ENCODE measurements at places on chromosomes 1 and 21.

GRCh38 chr21:31753949-31754707 is 22.2 kb upstream of the SCAF4 start:
- DNase-seq: no peak

- DNase-seq: no peak
Measured at GRCh38 chr1:64983110-64983509, 16.8 kb upstream of the JAK1 start.

GRCh38 chr1:94886361-94886760 is 40.5 kb downstream of the CNN3 start:
- no peak for DNase-seq

GRCh38 chr21:38396325-38396724 is 102.0 kb downstream of the ERG start:
- DNase-seq: no peak

- no peak for DNase-seq
Measured at GRCh38 chr1:11521582-11522399, 42.8 kb downstream of the DISP3 start.

- no peak for DNase-seq
Measured at GRCh38 chr1:152505083-152505482, 5.5 kb upstream of the LCE5A start.

- DNase-seq: peak; percentile 62
Measured at GRCh38 chr1:54310439-54311328, 95.5 kb downstream of the SSBP3 start.

DNA sequence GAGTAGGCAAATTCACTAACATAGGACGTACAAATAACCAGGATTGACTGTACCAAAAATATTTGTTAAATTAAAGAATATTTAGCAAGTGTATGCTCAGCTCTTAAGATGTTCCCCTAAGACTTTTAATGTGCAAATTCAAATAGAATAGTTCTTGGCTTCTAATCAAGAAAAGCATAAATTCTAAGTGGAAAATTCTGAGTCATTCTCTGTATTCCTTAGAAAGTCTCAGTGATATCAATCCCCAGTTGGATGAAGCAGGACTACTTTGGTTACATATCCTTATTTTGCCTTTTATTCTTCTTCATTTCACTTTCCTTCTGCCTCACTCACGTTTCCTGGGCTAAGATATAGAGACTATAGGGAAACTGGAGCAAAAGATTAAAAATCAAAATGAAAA is 130.2 kb downstream of the IFI44 start:
- no peak for DNase-seq

GRCh38 chr1:67773462-67773861 is 59.8 kb downstream of the GNG12 start:
- no peak for DNase-seq

DNA sequence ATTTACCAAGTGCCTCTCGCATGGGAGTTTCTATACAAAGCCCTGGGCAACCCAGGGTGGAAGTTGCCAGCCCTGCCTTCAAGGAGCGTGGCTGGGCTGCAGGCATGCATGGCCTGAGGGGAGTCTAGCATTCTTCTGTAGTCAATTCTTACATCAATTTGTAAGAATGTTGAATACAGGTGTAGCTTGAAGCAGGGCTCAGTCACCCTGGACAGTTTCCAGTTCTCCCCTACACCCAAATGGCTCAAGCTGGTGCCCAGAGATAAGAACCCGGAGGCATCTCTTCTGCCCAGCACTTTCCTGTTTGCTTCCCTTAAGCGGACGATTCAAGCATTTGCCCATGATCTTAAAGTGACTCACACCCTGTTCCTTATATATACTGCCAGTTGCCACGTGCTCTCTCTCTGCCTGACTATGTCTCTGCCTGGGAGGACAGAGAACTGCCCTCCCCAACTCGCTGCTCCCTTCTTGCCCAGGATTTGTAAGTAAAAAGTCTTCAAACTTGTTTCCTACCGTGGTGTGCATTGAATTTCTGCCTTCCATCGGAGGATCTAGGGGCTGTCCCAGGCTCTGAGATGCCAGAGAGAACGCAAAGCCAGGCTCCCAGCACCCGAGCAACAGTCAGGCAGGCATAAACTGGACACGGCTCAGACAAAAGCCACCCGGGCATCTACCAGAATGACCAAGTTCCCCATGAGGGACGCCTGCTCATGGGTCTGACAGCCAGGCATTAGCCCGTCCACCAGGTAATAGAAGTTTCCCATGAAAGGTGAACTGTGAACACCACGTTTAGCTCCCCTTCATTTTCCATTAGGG is 50.9 kb upstream of the AJAP1 start:
- no peak for DNase-seq

- no peak for DNase-seq
Measured at GRCh38 chr1:93518516-93518915, 70.6 kb downstream of the FNBP1L start.

DNA sequence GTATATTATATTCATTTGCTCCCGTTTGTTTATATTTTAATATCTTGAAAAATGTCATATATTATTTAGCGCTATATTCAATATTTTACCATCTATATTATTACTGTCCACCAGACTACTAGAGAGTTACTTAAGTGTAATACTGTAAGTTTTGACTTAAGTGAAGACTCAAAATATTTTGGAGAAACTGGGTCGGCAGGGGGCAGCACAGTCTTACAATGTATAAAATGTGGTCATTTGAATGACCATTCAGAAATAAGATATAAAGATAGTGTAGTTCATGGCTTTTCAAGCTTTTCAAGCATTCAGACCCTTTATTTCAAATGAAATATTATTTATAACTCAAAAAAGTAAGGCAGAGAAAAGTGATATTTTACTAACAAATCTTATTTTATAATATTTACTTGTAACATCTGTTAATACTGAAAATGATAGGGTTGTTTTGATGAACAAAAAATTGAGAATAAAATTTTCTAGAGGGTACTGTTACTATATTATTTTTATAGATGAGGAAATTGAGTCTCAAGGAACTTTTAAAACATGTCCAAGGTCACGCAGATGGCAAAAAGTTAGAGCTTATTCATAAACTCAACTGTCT is 89.0 kb upstream of the SERTAD4 start:
- peak; percentile 75 for DNase-seq

GRCh38 chr1:226220473-226221189 is 2.8 kb upstream of the MIXL1 start:
- no peak for DNase-seq

- DNase-seq: no peak
Measured at GRCh38 chr1:13730291-13730690, 30.3 kb downstream of the PRDM2 start.

GRCh38 chr21:45410865-45411809 is 6.2 kb downstream of the COL18A1 start:
- no peak for DNase-seq

- DNase-seq: no peak
Measured at GRCh38 chr1:175797576-175797975, 54.2 kb upstream of the TNR start.

- peak; percentile 28 for DNase-seq
Measured at GRCh38 chr1:33329600-33330305, 8.9 kb upstream of the A3GALT2 start.

GRCh38 chr1:209150114-209150513 is 433.4 kb upstream of the CAMK1G start:
- no peak for DNase-seq

- no peak for DNase-seq
Measured at GRCh38 chr1:220682901-220683576, 7.1 kb upstream of the C1orf115 start.

GRCh38 chr1:158810311-158810710 is 20.8 kb upstream of the MNDA start:
- DNase-seq: no peak

GRCh38 chr1:151043163-151043562 is 4.4 kb upstream of the C1orf56 start:
- DNase-seq: no peak

DNA sequence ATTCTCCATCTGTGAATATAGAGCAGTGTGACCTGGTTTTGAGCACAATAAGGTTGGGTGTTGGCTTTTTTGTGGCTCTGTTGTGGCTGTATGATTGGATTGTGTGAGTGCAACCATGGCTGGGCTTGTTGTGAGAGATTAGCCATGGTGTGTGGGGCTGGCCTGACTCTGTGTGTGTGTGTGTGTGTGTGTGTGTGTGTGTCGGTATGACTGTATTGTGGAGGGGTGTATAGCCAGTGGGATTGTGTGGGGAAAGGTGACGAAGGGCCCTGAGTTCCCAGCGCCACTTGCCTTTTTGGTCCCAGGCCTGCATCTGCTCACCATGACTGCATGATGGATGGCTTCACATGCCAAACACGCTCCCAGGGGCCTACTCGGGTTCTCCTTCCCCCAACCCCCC is 5.9 kb upstream of the SLC6A9 start:
- DNase-seq: no peak

GRCh38 chr1:230977761-230978490 is 735 bp downstream of the TTC13 start:
- DNase-seq: peak; percentile 53

DNA sequence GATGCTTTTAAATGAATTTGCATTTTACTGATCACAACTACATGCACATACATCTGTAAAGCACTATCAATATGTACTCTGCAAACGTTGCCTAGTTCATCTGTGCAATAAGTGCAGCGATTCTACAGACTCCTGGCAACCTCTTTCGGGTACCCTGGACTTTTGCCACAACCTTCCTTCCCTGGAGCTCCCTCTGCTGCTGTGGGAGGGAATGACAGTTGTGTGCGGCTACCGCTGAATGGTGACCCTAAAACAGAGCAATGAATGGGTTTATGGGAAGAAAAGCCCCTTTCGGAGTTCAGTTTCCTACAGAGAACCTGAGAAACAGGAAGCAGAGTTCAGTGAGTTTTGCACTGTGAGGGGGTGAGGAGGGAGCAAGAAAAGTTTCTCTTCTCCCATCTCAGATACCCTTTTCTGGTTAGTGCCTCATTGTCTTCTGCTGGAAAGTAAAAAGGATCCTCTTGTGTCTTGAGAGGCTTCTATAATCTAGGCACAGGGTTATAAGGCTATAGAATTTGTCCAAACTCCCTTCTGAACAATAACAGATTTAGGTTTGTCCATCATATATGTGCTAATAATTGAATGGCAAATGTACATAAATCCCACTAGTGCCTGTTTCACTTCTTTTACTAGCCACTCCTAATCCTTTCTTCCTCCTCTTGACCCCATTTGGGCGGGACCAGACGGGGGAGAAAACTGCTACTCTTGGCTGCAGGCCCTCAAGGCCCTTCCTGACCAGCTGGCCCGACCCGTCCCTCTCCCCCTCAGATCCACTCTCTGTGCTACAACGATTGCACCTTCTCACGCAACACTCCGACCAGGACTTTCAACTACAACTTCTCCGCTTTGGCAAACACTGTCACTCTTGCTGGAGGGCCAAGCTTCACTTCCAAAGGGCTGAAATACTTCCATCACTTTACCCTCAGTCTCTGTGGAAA is 19.8 kb upstream of the SARS1 start:
- peak; percentile 55 for DNase-seq

GRCh38 chr1:54796902-54797301 is 4.2 kb downstream of the TTC22 start:
- DNase-seq: no peak

- no peak for DNase-seq
Measured at GRCh38 chr1:229169399-229169798, 101.5 kb upstream of the RAB4A start.

GRCh38 chr1:65054481-65054880 is 88.1 kb upstream of the JAK1 start:
- no peak for DNase-seq

- DNase-seq: no peak
Measured at GRCh38 chr1:6869545-6869944, 84.3 kb downstream of the CAMTA1 start.

GRCh38 chr1:6294890-6295556 is 34.1 kb upstream of the GPR153 start:
- no peak for DNase-seq

- DNase-seq: peak; percentile 28
Measured at GRCh38 chr1:201317551-201317950, 34.2 kb downstream of the PKP1 start.

DNA sequence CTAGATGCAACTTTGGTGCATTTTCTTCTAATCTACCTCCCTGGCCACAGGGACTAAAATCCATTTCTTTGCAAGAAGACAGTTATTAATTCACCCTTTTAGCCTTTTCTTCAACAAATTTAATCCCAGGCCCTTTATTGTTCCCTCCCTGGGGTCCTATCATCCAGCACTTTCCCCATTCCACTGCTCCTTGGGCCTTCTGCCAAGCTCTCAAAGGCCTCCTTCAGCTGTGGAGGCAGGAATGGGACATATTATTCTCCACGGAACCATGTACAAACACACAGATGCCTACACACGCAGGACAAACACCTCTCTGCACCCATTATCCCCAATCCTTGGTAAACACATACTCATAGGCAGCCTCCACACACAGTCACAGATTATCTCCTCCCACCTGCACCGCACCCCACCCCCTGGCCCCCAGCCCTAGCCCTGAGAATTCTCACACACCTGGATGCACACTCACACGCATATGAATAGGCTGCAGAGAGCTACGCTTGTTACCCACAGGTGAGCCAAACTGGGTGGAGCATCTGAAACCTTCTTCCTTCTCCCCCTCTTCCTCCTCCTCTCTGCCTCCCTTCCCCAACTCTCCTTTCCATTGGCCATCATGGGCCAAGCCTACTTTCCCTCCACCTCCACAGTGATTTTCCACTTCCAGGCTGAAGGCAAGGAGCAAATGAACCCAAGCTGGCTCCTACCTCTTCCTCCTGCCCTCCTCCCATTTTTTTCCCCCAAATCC is 11.7 kb downstream of the TAGLN2 start:
- no peak for DNase-seq

DNA sequence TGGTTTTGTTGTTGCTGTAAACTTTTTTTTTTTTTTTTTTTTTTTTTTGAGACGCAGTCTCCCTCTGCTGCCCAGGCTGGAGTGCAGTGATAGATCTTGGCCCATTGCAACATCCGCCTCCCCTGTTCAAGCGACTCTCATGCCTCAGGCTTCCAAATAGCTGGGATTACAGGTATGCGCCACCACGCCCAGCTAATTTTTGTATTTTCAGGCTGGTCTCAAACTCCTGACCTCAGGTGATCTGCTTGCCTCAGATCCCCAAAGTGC is 78.9 kb upstream of the SLC45A1 start:
- DNase-seq: peak; percentile 67

- DNase-seq: no peak
Measured at GRCh38 chr1:167328306-167328815, 107.7 kb downstream of the POU2F1 start.

- DNase-seq: no peak
Measured at GRCh38 chr1:81406292-81406999, 394.3 kb upstream of the ADGRL2 start.

DNA sequence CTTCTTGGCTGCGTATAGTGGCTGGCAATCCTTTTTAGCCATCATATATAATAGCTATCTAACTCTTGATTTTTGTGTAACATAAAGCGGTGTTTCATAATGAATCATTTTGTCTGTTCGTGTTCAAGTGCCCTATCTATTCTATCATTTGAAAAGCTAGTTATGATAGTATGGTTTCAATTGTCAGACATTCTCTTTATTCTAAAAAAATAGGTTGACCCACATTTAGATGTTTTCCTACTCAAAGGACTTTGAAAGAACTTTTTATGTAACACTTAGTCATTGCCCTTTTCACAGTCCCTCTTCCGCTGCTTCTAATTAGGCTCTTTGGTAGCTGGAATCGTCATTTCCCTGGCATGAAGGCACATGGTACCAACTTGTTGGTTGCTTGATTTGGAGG is 272.2 kb upstream of the B3GALT2 start:
- DNase-seq: no peak

GRCh38 chr1:84350104-84350503 is 48.2 kb upstream of the DNASE2B start:
- no peak for DNase-seq

GRCh38 chr1:226428791-226429461 is 21.0 kb upstream of the PARP1 start:
- no peak for DNase-seq

- DNase-seq: no peak
Measured at GRCh38 chr1:89502042-89502441, 22.6 kb upstream of the LRRC8B start.
